Cortex of kidney (tissue), 1 donor: ENCODE measurements at places on chromosomes 7 and 10.

DNA sequence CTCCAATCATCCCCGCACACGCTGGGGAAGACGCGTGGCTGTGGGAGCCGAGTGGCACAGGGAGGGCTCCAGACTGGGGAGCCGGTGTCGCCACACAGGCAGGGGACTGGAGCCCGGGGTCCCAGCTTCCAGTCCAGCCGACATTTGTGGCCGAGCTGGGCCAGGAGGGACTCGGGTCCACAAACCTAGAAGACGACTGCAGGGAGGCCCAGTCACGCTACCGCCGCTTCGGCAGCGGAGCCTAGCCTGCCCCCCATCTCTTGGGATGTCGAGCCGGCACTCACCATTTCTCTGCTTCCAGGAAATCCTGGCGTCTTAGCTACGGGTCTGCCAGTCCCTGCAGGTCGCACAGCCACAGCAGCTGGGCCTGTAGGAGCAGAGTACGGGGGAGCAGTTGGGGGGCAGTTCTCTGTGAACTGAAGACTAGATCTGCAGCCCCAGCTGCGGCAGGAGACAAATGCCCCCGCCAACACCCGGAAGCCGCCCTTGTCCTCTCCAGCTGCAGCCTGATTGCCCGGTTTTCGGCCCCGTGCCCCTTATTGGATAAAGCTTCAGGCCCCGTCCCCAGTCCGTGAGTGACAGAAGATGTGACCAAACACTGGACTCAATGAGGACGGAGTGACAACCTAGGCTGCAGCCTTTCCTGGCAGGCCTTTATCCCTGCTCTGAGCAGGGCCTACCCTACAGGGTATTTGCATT lies 270.7 kb downstream of the ZNF33B start:
- no peak for DNase-seq

GRCh38 chr7:115211171-115211570 lies 289.3 kb downstream of the MDFIC start:
- no peak for DNase-seq

- no peak for DNase-seq
These were observed 25.4 kb upstream of the ZNF107 start for GRCh38 chr7:64640504-64640903.

DNA sequence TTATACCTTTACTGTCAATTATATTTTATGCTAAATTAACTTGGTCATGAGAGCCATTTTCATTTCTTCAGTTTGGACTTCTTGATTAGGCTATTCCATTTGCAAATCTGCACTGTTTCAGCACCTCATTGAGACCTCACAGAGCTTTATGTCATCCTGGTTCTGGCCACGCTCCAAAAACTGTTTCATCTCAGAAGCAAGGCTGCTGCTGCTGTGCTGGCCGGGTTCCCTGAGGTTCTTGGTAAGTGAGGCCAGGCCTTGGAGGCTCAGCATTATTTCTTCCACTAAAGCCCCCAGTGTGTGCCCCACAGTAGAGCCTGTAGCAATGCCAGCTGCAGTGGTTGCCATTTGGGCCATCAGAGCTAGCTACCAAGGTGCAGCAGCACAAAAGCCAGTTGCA lies 7.8 kb upstream of the ZNF485 start:
- no peak for DNase-seq

DNA sequence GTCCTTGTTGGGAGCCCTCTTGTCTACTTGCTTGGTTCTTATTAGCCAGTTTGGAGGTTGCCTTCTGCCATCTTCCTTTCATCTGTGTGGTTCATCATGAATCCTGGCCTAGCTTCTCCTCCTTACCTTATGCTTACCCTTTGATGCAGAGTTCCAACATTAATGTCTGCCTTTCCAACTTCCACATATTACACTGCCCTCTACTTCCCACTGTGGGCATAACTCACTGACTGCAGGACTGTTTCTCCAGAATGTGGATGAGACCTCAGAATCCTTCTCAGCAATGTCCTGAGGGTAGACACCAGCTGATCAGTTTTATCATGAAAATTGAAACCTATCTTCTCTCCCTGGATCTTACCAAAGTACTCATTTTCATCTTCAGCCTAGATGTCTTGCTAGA lies 491.0 kb downstream of the LRMDA start:
- no peak for DNase-seq

- no peak for DNase-seq
These were observed 108.6 kb downstream of the NRCAM start for GRCh38 chr7:108347616-108348015.
